ENCODE measurements at places on chromosomes 1 and 21.

GRCh38 chr1:152189657-152190442, 30.8 kb upstream of the RPTN start:
- DNase-seq = no peak

DNA sequence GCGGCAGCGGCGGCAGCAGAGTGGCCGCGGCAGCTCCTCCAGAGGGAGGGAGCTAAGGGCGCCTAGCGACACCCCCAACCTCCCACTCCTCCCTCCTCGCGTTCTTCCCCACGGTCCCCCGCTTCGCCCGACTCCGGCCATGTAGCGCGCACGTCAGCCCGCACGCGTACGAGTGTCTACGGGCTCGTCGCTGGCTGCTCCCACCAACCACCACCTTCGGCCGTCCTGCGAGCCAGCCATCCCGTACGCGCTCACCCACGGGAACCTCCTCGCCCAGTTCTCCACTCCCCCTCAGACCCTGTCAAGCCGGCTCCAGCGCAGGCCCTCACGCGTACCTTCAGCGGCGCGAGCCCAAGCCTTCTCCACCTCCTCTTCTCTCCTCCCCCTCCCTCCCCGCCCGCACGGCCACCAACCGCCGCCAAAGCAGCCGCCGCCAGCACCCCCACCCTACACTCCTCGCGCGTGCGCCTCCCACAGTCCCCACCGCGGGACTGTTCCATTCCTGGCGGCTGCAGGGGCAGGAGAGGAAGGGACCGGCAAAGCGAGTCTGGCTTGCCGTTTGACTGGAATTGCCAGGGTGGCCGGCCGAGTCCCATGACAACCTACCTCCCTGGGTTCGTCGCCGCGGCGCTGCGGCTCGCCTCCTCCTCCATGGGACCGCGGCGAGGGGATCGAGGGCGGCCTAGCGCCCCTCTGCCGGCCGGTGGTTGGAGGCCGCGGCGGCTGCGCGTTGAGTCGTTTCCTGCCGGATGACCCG, at the start of gene YY1AP1:
Gene YY1AP1 (minus strand): TSS at position 451 of the 757 bp plus-strand sequence. CDS start 8,338 bp downstream, outside the sequence.
- peak; percentile 88 for DNase-seq

- no peak for DNase-seq
Measured at GRCh38 chr1:246828818-246829217, 102.9 kb downstream of the AHCTF1 start.

- DNase-seq = no peak
Measured at GRCh38 chr1:115430441-115431158, 92.6 kb upstream of the NGF start.

- no peak for DNase-seq
Measured at GRCh38 chr1:16151196-16151994, 4.5 kb downstream of the EPHA2 start.

GRCh38 chr1:116724765-116725375, 29.4 kb upstream of the CD2 start:
- DNase-seq = no peak

- no peak for DNase-seq
Measured at GRCh38 chr1:1900883-1901640, 10.2 kb upstream of the GNB1 start.

GRCh38 chr1:52919051-52919722, 2.4 kb downstream of the ECHDC2 start:
- no peak for DNase-seq

DNA sequence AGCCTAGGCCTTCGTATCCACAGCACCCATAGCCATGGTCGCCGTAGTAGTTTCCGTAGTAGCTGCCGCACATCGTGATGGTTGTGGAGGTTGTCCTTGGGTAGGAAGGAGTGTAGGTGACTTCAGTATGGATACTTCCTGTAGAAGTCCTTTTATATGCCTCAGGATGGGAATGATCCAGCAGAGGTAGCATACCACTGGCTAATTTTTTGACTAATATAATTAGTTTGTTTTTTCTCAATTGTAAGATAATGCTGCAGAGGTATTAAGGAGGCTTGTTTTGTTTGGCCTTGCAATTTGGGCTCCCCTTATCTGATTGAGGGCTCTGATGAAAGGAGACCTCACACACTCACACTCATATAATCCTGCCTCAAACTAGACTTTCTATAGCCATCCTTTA, at the start of gene KRTAP6-2:
Gene KRTAP6-2 (minus strand): TSS at position 101 of the 400 bp plus-strand sequence. CDS start 28 bp downstream, at position 73.
- no peak for DNase-seq

- DNase-seq = no peak
Measured at GRCh38 chr1:176536588-176536987, 73.6 kb downstream of the PAPPA2 start.

DNA sequence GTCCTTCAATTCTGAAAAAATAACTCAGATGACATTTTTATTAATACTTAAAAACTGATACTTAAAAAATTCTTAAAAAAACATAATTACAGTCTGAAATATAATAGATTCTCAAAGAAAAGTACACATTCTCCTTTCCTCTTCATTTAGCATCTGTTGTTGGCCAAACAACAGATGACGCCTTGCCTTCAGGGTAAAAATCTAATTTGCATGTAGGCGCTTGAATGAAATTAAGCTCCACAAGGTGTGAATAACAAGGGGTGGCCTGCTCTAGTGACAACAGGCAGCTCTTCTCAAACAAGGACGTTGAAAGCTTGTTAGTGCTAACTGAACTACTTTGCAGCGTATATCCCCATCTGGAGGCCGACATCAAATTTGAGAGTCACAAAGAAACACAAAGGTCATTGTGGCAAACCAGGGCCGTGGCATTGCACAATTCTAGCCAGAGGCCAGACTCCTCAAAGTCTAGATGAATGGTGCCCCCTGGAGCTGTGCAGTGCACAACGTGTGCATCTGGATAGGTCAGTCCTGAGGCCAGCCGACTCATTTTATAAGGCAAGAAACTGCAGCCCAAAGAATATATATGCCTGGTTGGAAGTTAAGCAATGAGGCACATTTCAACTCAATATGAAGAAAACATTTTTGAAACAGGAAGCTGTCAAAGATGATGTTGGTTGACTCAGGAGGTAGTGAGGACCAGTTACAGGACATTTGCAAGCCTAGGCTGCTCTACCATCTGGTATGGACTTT, 459.2 kb upstream of the RUNX1 start:
- no peak for DNase-seq

- no peak for DNase-seq
Measured at GRCh38 chr1:153357076-153357852, 390 bp upstream of the S100A9 start.

DNA sequence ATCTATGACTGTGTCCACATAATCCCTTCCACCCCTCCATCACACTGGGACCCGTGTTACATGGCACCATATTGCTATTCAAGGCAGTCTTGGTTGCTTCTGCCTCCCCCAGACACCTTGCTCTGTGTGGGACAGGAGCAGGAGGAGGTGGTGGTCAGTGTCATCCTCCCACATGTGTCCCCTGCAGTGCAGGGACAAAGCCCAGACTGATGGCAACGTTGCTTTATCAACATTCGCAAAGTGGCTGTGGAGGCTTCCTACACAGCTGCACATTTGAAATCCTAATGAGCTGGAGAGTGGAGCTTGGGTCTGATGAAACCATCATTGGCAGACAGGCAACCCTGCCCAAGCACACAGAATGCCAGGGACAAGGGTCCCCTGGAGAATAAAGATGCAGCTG, 26.2 kb downstream of the TRIM67 start:
- DNase-seq = no peak

GRCh38 chr1:32886004-32886827, at the start of gene HPCA:
Gene HPCA (plus strand): TSS chr1:32886491. CDS start chr1:32888899, 2,408 bp downstream.
- no peak for DNase-seq

- no peak for DNase-seq
Measured at GRCh38 chr1:234871039-234871709, 257.5 kb downstream of the TOMM20 start.

- DNase-seq = no peak
Measured at GRCh38 chr1:89221341-89221740, 22.6 kb upstream of the GBP4 start.

DNA sequence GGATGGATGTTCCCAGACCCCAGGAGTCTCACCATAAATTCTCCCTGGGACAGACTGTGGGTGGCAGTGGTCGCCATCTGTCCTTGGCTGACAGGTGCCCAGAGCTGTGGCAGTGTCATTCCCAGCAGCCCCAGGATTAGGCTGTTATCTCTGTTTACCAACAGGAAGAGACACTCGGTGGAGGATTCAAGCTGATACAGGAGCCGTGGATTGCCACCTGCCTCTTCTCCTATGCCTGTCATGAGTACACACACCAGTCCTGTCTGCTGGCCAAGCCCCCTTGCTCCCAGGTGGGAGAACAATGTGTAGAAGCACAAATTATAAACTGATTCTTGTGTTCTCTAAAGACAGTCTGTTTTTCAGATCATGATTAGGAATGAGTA, 152.6 kb downstream of the ETS2 start:
- DNase-seq = no peak

- no peak for DNase-seq
Measured at GRCh38 chr21:43865540-43866259, 677 bp downstream of the AGPAT3 start.

DNA sequence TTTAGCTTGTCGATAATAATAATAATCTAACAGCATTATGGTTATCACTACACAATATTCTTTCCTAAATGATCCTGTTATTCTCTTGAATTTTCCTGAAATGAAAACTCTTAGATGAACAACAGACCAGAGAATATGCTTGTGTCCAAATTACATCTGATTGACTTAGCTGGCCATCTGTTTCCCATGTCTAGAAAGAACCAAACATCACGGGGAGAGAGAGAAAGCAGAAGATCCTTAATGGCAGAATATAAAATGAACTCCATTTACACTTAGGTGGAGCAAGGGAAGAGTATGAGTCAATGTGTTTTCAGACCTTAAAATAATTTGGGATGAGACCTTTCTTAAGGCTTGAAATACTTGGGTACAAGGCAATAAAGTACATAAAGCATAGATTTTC, 162.2 kb downstream of the DSCAM start:
- DNase-seq = no peak

GRCh38 chr1:63935143-63935542, 161.3 kb downstream of the ROR1 start:
- DNase-seq = no peak

- no peak for DNase-seq
Measured at GRCh38 chr1:228190182-228190581, 17.7 kb upstream of the OBSCN start.

- no peak for DNase-seq
Measured at GRCh38 chr1:116853680-116854402, 55.9 kb upstream of the PTGFRN start.

GRCh38 chr1:23100074-23100748, 68.4 kb downstream of the LUZP1 start:
- peak; percentile 14 for DNase-seq

GRCh38 chr1:71593523-71593922, 512.7 kb upstream of the ZRANB2 start:
- no peak for DNase-seq

- no peak for DNase-seq
Measured at GRCh38 chr21:25790878-25791204, 56.1 kb downstream of the GABPA start.

- DNase-seq = no peak
Measured at GRCh38 chr21:44375281-44375651, 21.8 kb downstream of the TRPM2 start.

DNA sequence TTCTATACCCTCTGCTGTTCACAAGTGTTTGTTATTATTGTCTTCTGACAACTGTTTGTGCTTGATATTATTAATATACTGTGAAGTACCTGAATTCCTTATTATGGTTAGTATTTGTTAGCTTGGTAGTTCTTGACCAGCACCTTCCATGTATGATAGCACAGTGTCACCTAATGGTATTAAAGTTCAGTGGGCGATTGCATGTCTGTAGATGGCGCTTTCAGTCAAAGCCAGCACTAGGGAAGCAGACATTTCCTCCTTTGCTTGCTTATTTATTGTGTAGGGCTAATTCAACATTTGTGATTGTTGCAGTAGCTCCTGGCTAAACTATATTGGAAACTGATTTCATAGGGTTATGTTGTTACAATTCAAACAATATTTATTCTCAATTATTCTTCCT, 218.0 kb downstream of the ZP4 start:
- no peak for DNase-seq

DNA sequence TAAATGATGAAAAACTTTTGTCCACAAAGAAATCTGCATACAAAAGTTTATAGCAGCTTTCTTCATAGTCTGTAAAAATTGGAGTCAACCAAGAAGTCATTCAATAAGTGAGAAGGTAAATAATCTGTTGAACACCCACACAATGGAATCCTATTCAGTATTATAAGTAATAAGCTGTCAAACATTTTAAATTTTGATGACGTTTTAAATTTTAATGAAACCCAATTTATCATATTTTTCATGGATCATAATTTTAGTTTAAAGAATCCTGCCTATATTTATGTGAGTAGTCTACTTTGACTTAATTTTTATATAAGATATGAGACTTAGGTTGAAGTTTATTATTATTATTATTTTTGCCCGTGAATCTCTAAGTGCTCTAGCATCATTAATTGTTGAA, 20.0 kb downstream of the OR10J1 start:
- no peak for DNase-seq

GRCh38 chr1:64186138-64186897, 17.1 kb upstream of the UBE2U start:
- no peak for DNase-seq

DNA sequence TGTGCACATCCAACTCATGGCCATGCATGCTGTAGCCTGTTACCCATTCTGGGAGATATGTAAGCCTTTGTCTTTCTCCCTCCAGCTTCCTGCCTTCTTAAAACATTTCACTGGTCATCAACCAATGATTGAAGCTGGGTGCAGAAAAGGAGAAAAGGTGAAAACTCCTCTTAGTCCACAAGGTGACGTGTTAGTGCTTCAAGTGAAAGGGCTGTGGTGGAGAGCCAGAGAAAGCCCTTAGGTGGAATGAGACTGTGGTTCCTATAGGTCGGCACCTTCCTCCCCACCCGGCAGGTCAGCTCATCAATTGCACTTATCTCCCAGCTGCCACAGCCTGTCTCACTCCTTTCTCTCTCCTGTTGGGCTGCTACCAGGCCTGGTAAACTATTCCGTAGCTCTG, 30.4 kb downstream of the ERG start:
- no peak for DNase-seq

- DNase-seq = no peak
Measured at GRCh38 chr1:33312413-33312749, 8.5 kb downstream of the A3GALT2 start.

- no peak for DNase-seq
Measured at GRCh38 chr1:59521456-59521855, 224.6 kb downstream of the FGGY start.

DNA sequence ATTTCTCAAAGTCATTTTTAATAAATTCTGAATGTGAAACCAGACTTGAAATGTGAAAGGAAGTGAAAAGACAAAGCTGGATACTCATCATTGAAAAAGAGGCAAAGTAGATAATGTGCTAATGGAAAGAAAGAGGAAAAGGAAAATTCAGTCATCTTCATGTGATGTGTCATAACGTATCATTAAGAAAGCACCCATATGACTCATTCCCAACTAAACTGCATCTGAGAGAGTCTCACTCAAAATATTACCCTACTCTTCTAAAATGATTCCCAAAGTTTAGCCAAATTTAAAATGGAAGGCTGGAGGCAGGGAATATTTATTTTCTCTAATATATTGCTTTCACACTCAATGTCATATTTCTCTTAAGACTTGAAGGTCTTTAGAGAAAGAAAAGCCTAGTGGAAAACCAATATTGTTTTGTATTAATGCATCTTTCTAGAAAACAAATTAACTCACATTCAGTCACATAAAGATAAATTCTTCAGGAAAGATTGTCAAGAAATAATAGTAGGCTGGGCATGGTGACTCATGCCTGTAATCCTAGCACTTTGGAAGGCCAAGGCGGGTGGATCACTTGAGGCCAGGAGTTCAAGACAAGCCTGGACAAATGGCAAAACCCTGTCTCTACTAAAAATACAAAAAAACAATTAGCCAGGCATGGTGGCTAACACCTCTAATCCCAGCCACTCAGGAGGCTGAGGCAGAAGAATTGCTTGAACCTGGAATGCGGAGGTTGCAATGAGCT, 129.9 kb downstream of the SLC30A10 start:
- DNase-seq = no peak

GRCh38 chr1:154328318-154329151, 3.2 kb downstream of the ATP8B2 start:
- peak; percentile 73 for DNase-seq
